ENCODE measurements at places on chromosomes 4 and X.

DNA sequence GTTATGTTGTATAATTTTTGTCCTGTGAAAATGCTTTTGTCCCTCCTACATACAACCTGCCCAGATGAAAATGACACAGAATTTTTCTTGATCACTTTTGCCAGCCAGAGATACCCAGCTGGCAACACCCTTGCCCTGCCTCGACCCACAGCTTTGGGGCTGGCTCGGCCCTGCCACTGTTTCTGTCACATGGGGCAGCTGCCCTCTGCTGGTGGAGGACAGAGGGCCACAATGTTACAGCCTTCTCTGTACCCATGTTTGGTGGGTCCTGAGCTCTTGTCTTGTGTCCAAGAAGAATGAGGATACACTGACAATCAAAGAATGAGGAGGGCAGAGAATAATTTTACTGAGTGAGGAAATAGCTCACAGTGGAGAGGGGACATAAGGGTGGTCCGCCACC, 31.1 kb downstream of the BMP15 start:
- H3K4me3 ChIP-seq: no peak overlapping the region
- peak; percentile 17 for DNase-seq
- peaks cover 6% of the 10 kb centered on the region for H3K36me3 ChIP-seq
- H3K27me3 ChIP-seq: peaks cover 2% of the 10 kb centered on the region

DNA sequence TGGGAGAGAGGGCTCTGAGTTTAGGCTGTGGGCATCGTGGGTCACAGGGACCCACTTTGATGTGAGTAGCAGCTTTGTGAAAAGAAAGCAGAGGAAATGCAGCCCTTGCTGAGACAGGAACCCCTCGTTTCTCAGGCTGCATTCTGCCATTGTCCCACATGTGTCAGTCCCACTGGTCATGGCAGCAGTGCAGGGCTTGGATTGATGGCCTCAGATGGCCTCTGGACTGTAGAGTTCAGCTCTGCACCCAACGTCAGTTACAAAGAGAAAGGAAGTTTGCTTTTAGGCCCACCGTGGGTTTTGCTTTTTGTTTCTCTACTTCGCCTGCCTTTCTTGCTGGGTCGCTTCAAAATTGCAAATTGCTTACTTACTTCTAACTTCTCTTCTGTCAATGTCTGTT, 248.3 kb upstream of the KLF3 start:
- H3K4me3 ChIP-seq: no peak overlapping the region
- peaks cover 2% of the 10 kb centered on the region for H3K27me3 ChIP-seq
- no peak for DNase-seq
- H3K27ac ChIP-seq: no peak overlapping the region
- H3K4me1 ChIP-seq: peaks cover 15% of the 10 kb centered on the region

GRCh38 chrX:76147106-76147505, 25.8 kb upstream of the PBDC1 start:
- H3K4me3 ChIP-seq: no peak overlapping the region
- H3K36me3 ChIP-seq: no peaks in the 10 kb centered on the region
- no peaks in the 10 kb centered on the region for H3K27me3 ChIP-seq

DNA sequence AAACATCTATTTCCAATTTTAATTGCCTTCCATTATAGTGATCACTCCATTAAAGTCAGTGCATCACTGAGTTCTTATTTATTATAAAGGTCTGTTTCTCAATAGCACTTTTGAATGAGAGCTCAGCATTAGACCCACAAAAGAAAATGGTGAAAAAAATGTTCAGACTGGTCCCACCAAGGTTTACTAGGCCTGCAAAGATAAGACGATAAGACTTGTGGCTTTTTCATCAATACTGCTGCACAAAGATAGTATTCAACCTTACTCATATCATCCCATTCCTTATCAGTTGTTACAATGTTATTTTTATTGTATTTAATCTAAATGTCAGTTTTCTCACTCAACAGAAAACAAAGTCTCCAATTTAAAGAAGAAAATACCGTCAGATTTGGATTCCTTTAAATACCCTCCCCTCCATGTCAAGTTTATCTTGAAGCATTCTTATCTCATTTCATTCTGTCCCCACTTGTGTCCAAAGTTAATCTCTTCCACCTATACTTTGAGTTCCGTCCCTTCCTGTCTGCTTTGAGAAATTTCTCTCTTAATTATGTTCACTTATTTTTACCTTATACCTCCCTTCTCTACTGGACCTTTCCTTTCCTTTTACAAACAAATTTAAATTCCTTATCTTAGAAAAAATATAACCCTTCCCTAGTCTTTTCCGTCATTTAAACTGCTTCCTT, 140.0 kb downstream of the GASK1B start:
- no peak for DNase-seq
- H3K27ac ChIP-seq: no peak overlapping the region
- H3K4me3 ChIP-seq: no peak overlapping the region
- no peaks in the 10 kb centered on the region for H3K27me3 ChIP-seq
- H3K36me3 ChIP-seq: peaks cover 13% of the 10 kb centered on the region

- no peak for DNase-seq
- no peaks in the 10 kb centered on the region for H3K4me1 ChIP-seq
- no peak overlapping the region for H3K27ac ChIP-seq
- peaks cover under 1% of the 10 kb centered on the region for H3K27me3 ChIP-seq
Measured at GRCh38 chr4:139973616-139974015, 180.4 kb downstream of the MAML3 start.

- no peak for DNase-seq
- H3K4me1 ChIP-seq: peaks cover 6% of the 10 kb centered on the region
- no peaks in the 10 kb centered on the region for H3K27me3 ChIP-seq
- no peak overlapping the region for H3K27ac ChIP-seq
- no peak overlapping the region for H3K4me3 ChIP-seq
Measured at GRCh38 chr4:147101678-147102077, 156.0 kb upstream of the TTC29 start.

DNA sequence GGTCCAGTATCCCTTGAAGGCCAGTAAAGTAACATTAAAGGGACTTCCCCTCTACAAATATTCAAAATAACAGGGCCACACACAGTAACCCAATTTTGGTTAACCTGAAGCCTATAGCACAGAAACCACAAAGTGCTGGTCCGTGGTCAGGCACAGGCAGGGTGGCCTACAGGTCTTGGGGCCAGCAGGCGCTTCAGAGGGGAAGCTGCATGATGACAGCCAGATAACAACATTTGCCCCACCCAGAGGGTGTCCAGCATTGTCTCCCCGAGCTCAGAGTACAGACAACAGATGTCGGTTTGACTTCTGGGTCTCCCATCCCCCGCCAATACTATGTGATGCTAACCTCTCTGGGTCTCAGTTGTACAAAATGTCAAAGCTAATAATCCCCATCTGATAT, 51.1 kb downstream of the SH3KBP1 start:
- H3K27me3 ChIP-seq: no peaks in the 10 kb centered on the region
- DNase-seq: no peak
- peaks cover 2% of the 10 kb centered on the region for H3K36me3 ChIP-seq
- H3K27ac ChIP-seq: no peak overlapping the region

All from WTC11 (cell line).